ENCODE measurements at places on chromosomes 16 and 17.

DNA sequence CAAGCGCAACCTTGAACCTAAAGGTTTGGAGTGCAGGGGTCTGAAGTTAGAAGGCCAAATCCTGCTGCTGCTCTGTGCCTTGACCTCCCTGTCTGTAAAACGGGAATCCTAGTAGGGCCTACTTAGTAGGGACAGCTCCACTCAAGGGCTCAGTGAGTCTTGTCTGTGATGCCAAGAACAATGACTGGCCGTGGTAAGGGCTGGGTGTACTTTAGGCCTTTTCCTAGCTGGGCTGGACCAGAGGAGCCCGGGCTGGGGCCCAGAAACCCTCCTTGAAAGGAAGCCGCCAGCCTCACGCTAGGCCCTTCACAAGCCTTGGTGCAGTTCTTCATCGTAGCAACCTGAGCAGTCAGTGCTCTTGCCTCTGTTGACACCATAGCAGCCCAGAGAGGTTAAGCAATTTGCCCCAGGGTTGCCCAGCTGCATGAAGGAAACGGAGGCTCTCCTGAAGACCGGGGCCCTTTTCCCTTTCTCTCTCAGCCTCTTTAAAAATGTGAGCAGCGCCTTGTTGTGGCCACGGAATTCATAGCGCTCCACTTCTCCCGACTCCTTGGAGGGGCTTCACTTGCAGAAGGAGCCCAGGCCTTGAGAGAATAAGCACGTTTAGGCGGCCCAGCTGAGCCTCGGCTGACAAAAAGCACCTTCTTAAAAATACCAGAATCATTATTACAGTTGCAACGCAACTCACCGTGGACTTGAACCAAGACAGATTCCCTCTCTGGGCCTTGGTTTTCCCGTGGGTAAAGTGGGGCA, 4.4 kb downstream of the NECAB2 start:
- no peak for DNase-seq

- no peak for DNase-seq
These were observed 55.2 kb downstream of the TBC1D16 start for GRCh38 chr17:79980246-79981043.

DNA sequence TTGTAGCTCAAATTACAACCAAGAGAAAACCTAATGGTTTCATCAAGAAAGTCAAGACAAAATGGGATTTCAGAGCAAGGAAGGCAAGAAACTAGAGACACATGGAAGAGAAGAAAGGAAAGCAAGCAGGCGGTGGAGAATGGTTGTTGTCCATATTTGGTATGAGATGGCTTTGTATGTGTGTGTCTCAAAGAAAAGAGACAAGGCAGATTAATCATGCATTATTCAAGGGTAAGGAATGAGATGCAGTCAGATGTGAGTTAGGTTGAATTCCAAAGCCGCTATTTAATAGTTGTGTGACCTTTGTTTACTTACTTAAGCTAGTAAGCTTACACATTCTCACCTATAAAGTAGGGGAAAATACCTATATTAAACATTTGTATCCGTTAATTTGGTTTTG, 1029.6 kb downstream of the CDH11 start:
- peak; percentile 29 for DNase-seq

GRCh38 chr17:64615028-64615677, 47.0 kb downstream of the SMURF2 start:
- DNase-seq = peak; percentile 53

DNA sequence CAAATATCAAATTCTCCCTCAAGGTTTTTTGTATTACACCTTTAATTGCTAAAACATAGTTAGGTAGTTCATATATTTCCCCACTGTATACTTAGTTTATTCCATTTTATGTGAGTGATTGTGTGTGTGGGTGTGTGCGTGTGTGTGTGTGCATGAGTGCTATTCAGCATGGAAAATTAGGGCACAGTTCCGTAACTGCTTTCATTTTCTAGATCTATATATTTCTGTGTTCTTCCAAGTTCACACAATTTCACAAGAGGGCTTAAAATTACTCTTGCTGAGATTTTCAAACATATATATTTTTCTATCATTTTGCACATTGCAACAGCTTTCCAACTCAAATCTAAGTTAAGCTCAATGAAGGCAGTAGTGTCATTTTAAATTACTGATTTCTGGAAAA, 782.9 kb upstream of the SOX9 start:
- DNase-seq = peak; percentile 49

DNA sequence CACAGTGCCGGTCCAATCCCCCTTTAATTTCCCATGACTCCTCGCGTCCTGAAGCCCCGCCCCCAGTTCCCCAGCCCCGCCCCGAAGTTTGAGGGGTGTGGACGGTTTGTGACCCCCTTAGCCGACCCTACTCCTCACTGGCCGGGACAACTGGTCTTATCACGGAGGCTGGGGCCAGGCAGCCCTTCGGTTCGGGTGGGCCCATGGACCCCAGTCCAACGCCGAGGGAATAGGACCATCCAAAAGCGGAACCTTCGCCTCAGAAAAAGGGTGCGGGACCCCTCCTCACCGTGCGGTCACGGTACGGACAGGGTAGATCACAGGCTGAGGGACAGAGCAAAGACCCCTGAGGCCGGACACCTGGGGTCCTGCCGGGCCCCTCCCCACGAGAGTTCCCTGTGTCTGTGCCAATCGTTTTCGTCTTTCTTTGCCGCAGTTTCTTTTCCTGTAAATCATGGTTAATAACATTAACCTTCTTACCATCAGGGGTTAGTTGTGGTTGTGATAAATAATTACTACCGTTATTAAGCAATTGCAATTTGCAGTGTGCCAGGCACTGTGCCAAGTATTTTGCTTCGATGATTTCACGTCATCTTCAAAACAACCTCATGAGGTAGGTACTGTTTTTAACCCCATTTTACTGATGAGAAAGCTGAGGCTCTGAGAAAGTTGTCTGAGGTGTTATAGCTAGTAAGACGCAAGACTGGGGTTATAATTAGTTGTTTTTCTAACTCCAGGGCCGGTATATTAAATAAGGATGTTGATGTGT, 543 bp downstream of the TMUB2 start:
- peak; percentile 66 for DNase-seq

GRCh38 chr16:12362482-12363458, 386.2 kb downstream of the SNX29 start:
- DNase-seq = no peak

- DNase-seq = peak; percentile 83
These were observed at the start of gene OSBPL7 for GRCh38 chr17:47821424-47822391. OSBPL7 (minus strand) TSS chr17:47821794; CDS start chr17:47820278, 1,516 bp downstream.

DNA sequence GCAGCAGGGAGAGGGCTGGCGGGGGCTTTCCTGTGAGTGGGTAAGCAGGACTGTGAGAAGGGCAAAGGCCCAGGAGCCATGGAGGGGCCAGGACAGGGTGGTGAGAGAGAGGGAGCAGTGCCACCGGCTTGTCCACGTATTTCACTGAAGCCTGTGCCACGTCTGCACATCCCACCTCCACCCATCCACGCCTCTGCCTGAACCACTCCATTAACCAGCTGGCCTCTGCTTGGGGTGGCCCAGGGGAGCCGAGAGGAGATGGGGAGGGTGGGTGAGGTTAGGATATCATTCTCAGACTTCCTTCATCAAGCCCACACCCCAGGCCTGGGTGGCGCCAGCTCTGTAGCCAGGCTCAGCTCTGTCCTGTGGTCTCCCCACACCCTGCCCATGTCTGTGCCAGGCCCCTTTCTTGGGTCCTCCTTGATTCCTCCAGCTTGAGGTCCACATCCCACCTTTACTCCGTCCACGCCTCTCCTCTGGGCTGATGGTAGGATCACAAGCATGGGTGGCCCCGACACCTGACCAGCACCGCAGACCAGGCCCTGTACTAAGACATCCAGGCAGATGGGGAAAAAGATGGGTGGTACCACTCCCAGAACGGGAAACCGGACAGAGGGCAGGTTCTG, 3.2 kb upstream of the FN3K start:
- DNase-seq = no peak

GRCh38 chr16:82657786-82658185, 31.0 kb downstream of the CDH13 start:
- no peak for DNase-seq

GRCh38 chr17:35006961-35007360, 26.6 kb downstream of the LIG3 start:
- DNase-seq = no peak

DNA sequence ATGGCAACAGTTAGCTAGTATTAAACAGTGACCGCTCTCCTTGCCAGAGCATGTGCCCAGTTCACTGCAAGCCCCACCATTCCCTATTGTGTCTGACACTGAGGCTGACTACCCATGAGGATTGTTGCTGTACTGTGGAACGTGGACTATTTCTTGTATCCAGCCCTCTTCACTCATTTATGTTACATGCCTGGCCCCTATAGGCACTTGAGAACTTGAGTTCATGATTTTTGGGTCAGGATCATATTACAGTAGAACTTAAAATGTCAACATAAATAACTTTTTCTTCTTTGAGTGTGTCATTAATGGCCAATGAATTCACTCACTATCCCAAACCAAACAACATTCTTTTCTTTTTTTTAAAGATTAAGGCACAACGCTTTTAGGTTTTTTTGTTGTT, 55.7 kb downstream of the LYRM1 start:
- peak; percentile 64 for DNase-seq

GRCh38 chr17:66665194-66665593, 169.7 kb upstream of the CACNG5 start:
- DNase-seq = no peak

- DNase-seq = no peak
These were observed 436.0 kb upstream of the CA10 start for GRCh38 chr17:52594516-52594915.
